ENCODE measurements at places on chromosomes 7 and 10.

GRCh38 chr7:16923019-16923418, 41.2 kb upstream of the AGR3 start:
- no peak for DNase-seq

DNA sequence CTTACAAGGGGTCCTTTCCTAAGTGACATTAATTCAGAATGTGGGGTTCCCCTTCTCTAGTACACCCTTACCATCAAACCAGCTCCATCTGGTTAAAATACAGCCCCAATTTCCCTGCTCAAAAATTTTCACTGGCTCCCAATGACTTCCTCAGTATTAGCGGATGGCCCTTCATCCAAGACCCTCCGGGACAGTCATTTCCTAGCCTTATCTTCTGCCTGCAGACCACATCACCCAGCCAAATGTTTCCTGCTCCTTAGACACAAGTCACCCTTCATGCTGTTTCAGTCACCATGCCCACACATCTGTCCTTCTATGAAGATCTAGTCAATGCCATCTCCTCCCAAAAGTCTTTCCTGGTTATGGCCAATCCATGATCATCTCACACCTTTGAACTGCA, 45.2 kb downstream of the PARD3 start:
- no peak for DNase-seq

DNA sequence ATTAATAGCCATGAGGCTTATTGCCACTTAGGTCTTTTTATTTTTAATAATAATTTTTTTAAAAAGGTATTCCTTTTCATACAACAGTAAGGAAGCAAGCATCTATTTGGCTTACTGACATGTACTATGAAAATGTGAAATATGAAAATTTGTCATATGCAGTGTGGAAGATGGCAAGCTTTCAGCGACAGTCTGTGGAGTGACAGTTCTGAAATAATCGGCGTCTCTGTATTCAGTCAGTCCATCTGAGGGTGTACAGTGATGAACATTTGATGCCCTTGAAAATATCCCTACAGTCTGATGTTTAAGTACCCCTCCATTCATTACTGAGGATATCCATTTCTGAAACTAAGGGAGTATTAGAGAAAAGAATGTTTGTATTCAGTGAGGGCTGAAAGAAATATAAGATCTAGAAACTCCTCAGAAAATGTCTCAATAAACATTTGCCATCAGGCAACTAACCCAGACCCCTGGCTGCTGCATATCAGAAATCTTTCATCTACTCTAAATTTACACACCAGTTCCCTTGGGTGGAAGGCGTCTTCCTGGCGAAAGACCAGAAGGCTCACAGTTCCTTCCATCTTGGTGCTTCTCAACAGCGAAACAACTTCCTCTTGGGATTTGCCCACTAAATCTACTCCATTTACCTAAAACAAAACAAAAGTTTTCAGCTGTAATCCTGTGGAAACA, 440.6 kb downstream of the PARD3 start:
- no peak for DNase-seq

DNA sequence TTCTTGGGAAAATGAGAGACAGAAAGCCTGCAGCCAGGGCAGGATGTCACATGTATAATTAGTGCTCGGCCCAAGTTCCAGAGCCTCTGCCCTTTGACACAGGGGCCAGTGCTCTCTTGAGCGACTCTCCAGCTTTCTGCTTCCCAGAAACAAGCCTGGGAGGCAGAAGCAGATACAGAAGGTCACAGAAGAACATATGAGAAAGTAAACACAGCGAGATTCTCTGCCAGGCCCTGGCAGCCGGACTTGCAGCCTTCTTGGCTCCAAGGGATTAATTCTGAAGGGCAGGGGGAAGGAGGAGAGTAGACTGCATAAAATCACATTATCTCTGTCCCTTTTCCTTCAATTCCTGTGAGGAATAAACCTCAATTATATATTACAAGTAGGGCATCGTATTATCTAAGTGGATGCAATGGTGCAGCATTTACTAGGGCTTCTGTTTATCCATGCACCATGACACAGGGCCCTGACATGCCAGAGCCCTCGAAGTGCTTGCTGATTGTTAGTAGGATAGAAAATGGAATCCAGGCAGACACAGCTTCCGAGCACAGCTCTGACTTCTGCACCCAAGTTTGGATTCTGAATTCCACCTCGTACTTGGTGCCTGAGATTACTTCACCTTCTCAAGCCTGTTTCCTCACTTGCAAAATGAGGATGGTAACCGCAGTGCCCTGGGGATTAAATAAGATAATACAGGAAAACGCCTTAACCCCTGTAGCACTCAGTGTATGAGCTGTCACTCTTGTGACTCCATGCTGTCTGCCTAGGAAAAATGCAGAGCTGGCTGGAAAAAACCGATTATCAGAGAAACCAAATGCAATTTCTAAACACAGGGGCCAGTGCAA, 536.5 kb downstream of the TNS3 start:
- no peak for DNase-seq

GRCh38 chr7:115409682-115410433, 488.0 kb downstream of the MDFIC start:
- DNase-seq: no peak

DNA sequence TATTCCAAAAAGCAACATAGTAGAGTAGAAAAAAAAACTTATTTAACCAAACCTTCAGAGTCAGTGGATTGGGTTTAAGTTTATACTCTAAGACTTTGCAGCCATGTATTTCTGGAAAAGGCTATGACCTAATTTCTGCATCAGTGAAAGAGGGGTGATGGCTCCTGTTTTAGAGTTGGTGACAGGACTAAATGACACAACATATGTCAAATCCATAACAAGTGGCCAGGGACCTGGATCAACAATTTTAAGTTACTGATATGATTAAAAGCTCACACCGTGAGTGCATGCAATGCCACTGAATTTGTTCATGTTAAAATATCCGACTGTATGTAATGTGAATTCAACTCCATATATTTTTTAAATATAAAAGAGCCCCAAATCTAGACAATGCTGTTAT, 390.6 kb downstream of the TNS3 start:
- DNase-seq: no peak

DNA sequence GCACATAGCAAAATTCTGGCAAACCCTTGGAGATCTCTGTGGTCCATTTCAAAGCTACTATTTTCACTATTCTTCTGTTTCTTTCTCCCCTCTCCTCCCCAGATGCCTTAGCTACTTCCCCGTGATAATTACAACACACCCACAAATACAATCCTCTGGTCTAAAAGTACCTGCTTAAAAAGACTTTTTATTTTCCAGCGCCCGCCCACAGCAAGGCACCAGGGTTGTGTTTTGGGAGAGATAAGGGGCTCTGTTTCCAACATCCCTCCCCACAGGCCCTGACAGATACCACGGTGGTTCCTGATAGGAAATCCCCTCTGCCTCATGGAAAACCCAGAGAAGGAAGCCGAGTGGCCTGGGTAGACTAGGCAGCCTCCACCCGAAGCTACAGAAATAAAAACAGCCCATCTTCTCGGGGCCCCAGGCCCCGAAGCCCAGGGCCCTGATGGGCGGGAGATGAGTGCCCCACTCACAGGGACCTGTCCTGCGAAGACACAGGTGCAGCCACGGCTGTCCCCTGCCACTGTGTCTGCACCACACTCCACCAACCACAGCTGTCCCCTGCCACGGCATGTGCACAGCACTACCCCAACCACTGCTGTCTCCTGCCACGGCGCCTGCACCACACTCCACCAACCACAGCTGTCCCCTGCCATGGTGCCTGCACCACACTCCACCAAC, 19.7 kb downstream of the CALML5 start:
- no peak for DNase-seq

- peak; percentile 90 for DNase-seq
These were observed 159.2 kb downstream of the NEURL1 start for GRCh38 chr10:103652599-103653281.

GRCh38 chr7:76063525-76063924, 15.6 kb downstream of the MDH2 start:
- DNase-seq: peak; percentile 83

- DNase-seq: no peak
These were observed 74.7 kb upstream of the SEPHS1 start for GRCh38 chr10:13422800-13423199.

DNA sequence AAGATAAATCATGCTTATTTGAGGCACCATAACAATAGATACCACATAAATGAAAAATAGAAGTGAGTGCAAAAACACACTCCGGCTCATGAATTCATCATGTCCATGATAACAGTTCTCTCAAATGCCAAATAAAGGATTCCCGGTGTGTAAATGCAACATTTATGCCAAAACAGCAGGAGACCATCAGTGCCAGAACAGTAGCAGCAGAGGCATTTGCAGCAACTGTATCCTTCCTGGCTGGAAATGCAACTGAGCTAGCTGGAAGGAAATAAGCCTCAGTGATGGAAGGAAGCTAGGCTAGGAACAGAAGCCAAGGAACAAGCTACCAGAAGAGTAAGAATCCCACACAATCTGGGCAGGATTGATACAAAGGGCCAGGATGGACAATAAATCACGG, 79.9 kb upstream of the THSD7A start:
- DNase-seq: no peak

- DNase-seq: peak; percentile 14
These were observed 248.5 kb downstream of the BUB3 start for GRCh38 chr10:123402656-123403055.

GRCh38 chr10:86786368-86786767, 29.9 kb downstream of the BMPR1A start:
- no peak for DNase-seq

- DNase-seq: no peak
These were observed 108.3 kb upstream of the FEZF1 start for GRCh38 chr7:122412883-122413282.

DNA sequence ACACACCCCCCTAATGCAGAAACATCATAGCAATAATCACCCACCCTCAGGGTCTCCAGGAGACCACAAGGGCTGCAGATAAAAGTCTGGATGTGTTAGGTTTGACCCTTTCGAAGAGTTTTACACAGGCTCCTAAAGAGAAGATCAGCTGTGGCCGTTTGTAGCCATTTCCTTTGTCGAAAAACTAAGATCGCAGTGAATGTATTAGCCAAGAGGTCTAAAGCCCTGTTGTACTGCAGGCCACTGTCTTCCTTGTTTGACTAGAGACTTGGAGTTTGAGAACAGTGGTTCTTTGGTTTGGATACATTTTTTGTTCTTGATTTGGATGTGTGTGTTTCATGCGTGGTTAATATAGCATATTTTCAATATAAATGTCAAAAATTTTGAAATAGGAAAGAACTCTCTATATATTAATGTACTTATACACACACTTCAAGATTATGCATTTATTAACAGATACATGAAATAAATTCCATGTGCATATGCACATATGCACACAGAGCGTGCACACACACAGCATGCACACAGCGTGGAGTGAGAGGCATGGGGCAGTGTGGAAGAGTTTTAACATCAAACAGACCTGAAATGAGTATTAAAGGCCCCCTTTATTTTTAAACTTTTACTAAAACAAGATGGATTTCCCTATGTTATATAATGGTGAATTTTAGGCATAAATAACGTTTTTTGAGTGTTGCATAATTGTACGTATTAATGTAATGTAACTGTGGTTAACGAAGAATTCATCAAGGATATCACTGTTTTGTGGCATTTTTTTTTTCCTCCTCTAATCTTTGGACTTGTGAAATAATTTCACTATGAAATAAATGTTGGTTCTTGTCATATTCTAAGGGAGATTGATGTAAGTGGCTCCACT, 2.2 kb downstream of the IKZF1 start:
- no peak for DNase-seq

DNA sequence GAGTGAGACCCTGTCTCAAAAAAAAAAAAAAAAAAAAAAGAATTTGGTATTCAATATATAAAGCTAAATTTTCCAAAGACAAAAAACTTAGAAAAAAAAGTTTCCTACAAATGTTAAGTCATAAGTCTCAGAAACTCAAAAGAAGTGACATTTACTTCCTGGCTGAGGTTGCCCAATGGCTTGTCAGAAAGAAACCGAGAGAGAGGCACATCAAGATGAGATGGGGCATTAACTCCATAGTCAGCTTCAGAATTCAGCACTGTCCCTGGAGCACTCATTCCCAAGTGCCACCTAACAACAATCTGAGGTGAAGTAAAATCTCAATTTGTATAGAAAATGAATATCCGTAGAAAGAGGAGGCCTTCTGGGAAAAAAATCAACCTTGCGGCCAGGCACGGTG, 6.8 kb upstream of the SPOCK2 start:
- DNase-seq: no peak

DNA sequence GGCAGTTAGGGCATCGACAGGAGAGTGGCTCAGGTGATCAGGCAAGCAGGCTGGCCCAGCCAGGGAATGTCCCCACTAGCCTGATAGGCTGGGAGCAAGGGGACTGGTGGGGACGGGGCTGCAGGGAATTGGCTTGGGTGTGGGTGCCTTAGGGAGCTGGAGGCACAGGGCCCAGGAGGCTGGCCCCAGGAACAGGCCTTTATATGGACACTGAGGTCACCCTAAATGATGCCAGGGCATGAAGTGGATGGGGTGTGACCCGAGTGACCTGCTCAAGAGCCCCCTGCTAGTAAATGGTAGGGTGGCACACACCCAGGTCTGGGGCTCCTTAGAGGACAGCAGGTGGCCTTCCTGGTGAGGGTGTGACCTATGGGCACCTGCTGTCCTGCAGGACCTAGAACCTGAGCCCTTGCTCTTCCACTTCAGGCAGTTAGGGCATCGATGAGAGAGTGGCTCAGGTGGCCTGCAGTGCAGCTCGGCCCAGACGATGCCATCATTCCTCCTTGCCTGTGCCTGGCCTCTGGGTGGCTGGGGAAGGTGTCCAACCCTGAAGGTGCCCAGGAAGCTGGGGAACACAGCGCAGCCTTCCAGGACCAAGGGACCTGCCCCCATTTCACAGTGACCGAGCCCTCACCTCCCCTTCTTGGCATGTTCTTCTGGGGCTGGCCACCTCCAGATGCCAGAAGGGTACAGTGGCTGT, 51.7 kb upstream of the LEP start:
- DNase-seq: no peak

- peak; percentile 54 for DNase-seq
These were observed 23.3 kb downstream of the MYOF start for GRCh38 chr10:93458821-93459257.

DNA sequence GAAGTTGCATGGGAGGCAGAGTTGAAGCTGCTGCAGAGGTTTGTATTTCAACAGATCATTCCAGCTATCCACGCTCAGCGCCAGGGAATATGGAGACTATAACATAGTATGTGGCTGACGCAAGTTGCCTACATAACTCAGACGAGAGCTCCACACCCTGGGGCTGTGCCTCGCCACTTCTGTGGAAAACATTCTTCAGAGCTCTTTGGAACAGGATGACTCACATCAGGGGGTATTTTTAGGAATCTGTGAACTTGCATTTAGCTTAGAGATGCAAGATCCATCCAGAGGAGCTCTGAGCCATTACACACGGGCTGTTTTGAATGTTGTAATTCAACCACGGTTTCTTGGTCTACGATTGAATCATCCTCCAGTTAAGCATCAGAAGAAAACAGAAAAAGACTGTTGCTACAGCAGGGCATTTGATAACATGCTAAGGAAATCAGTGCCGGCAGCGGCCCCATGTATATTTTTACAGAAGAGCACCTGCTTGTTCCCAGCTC, 481.5 kb upstream of the AKR1E2 start:
- no peak for DNase-seq

GRCh38 chr10:22366771-22367170, 21.5 kb downstream of the SPAG6 start:
- no peak for DNase-seq

GRCh38 chr10:131792011-131792651, 108.7 kb upstream of the PPP2R2D start:
- no peak for DNase-seq
